ENCODE measurements at places on chromosomes 3 and 15.

- peak; percentile 7 for DNase-seq
These were observed 36.0 kb downstream of the PSTPIP1 start for GRCh38 chr15:77030928-77031375.

- no peak for DNase-seq
These were observed 496.3 kb downstream of the ROBO2 start for GRCh38 chr3:77536038-77536775.

DNA sequence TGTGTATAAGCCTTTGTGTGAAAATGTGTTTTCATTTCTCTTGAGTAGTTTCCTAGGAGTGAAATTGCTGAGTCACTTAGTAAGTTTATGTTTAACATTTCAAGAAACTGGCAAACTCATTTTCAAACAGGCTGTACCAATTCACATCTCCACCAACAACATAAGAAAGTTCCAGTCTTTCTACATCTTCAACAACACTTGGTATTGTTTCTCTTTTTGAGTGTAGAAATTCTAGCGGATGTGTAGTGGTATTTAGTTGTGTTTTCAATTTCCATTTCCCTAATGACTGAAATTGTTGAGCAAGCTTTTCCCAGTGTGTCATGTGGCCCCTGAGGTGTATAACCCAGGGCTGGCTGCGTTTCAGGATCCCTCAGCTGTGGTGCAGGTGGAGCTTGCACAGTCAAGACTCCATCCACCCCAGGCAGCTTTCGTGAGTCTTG lies 258.5 kb downstream of the PDCD6IP start:
- DNase-seq, result no peak

DNA sequence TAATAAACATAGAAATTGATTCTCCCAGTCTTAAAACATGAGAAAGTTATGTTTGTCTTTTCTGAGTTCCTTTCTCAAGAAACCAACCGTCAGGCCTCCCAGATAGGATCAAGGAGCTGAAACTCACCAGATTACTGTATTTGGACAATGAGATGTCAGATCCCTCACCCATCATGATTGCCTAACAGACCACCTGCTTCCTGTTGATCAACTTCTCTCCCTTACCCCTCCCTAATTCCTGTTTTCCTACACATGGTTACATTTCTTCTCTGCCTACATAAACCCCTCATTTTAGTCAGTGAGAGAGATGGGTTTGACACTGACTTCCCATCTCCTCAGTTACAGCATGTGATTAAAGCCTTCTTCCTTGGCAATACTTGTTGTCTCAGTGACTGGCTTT lies 917.5 kb downstream of the FHIT start:
- DNase-seq, result no peak
